ENCODE measurements at places on chromosomes 5 and 9.

DNA sequence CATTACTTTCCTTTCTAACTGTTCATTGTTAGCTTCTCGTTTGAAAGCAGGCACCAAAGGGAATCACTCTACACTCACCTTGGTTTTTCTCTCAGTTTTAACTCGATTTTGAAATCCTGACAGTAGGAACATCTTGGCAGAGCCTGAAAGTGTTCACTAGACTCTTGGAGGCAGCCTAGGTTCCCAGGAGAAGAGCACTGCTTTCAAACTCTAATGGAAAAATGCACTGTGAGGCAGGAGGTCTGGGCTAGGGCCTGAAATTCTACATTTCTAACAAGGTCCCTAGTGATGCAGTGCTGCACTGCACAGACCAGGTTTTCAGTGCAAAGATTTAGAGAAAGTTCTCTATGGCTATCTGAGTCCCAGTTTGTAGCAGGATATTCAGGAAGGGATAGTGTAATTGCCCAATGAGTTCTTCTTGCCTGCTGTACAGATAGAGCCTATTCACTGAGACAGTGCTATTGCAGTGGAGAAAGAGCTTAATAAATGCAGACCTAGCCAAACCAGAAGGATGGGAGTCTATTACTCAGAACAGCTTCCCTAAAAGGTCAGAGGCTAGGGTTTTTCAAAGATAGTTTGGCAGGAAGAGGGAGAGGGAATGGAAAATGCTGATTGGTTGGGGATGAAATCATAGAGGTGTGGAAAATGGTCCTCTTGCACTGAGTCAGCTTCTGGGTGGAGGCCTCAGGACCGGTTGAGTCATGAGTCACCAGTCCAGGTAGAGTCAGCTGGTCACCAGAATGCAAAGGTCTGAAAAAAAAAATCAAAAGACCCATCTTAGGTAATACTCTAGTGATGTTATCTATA, 153.9 kb downstream of the GPBP1 start:
- no peak for DNase-seq

- no peak for DNase-seq
Observed at GRCh38 chr5:139684881-139685749, 37.0 kb downstream of the CXXC5 start.

DNA sequence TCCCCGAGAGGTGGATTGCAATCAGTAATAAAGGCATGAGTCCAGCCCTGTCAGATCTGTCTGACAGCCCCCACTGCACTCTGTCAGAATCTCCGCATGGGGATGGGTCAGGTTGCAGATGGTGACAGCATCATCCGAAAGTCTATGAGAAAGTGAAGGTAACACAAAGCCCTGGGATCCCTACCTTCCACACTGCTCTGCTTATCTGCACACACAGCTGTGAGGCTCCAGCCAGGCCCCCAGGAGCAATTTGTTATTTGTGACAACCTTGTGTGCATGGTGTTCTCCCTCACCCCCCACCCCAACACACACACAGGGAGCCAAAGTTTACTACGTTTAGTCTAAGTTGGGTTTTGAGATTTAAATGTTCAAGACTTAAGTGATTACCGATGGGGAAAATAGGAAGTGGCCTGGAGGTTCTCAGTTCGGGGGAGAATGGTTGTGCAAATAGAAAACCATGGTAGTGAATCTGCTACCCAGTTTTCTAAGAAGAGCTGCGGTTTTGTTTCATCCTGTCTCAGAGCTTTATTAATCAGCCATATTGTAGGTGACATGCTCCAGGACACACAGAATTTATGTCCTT, 92.7 kb downstream of the SV2C start:
- no peak for DNase-seq

DNA sequence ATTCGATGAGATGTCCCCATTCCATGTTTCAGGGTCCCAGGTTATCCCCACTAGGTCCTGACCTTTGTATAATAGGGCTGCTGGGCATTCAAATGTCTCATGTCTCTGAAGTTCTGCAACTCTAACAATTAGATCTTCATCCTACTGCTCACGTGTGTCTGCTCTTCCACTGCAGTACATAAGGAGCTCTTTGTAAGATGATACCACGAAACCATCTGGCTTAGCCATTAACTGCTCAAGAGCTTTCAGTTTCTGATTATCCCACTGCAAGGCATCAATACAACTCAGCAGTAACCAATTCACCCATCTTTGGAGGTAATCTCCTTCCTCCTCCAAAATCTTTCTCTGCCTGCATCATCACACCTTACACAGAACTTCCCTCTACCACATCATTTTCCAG, 49.9 kb upstream of the PPP2CA start:
- DNase-seq: no peak

GRCh38 chr9:89139455-89139854, 39.2 kb downstream of the SHC3 start:
- peak; percentile 54 for DNase-seq

GRCh38 chr9:117409321-117409720, 5.5 kb downstream of the ASTN2 start:
- DNase-seq: no peak

DNA sequence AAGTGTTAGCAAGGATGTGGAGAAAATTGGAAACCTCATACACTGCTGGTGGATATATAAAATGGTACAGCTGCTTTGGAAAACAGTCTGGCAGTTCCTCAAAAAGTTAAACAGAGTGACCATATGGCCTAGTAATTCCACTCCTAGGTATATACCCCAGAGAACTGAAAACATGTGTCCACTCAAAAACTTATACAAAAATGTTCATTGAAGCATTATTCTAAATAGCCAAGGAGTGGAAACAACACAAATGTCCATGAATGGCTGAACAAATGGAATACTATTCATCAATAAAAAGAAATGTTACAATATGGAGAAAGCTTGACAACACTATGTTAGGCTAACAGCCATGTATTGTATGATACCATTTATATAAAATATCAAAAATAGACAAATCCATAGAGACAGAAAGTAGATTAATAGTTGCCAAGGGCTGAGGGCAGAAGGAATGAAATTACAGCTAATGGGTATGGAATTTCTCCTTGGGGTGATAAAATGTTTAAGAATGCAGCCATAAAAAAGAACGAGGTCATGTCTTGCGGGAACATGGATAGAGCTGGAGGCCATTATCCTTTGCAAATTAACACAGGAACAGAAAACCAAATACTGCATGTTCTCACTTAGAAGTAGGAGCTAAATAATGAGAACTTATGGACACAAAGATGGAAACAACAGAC, 33.6 kb upstream of the FBP1 start:
- peak; percentile 79 for DNase-seq

GRCh38 chr5:174724484-174725260, at the start of gene MSX2:
Gene MSX2, plus strand, starts transcription at chr5:174724582. Its CDS starts 78 bp downstream, at chr5:174724660.
- DNase-seq: peak; percentile 85

DNA sequence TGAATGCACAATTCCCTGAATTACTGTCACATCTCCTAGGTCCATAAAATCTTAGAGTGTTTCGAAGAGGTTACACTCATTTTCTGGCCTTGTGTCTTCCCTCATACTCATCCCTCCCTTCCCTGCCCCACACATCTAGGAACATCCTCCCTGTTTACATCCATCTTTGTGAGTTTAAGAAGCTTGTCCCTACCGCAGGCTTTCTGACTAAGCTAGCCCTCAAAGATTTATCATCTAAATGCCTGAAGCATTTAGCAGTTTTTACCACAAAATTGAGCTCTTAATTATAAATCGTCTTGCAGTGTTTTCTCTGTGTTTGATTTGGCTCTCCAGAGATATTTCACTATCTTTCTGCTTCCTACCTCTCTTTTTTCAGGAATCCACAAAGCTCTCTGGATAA, 374.8 kb downstream of the KIAA0825 start:
- peak; percentile 83 for DNase-seq

GRCh38 chr5:168479166-168479565, 7.1 kb upstream of the RARS1 start:
- DNase-seq: no peak

GRCh38 chr9:123658792-123659191, 271.1 kb downstream of the DENND1A start:
- no peak for DNase-seq

GRCh38 chr9:75685062-75685461, 205.4 kb upstream of the PCSK5 start:
- no peak for DNase-seq

- DNase-seq: peak; percentile 69
Observed at GRCh38 chr9:107732781-107733522, 243.4 kb upstream of the KLF4 start.

DNA sequence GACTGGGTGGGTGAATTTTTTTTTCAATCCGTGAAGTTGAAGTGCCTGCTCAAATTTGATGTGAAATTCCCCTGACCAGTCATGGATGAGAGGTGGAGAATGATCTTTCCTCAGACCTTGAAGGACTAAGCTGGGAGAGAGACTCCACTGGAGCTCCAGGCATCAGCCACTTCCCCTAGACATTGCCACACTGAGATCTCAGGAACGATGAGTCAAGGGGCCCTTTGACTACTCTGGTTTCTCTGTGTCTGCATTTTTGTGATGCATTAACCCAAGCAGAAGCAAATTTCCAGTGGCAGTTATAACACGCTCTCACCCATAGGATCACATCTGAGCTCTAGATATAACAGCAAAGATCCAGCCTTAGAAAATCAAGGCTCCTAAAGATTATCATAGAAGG, 171.2 kb upstream of the KIF2A start:
- DNase-seq: peak; percentile 23

- DNase-seq: peak; percentile 31
Observed at GRCh38 chr5:171771856-171772255, 13.8 kb upstream of the SMIM23 start.

- no peak for DNase-seq
Observed at GRCh38 chr5:87116825-87117512, 150.7 kb upstream of the RASA1 start.

DNA sequence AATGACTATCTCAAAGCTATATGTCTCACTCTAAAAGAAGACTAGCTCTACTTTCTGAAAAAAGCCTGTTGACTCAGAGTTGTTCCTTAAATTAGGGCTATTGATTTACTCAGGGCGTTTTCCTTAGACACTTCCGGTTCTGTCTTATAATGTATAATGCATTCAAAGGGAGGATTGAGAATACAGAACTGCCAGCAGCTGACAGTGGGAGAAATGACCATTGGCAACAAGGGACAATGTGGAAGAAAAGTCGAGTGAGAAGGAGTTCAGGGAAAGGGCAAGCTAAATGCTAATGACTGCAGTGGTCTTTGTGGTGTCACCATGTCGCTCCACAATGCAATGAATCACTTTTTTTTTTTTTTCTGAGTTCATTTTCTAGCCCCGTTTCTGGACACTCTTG, 65.7 kb upstream of the ANKH start:
- no peak for DNase-seq

GRCh38 chr5:851553-851952, 767 bp upstream of the ZDHHC11 start:
- DNase-seq: no peak

DNA sequence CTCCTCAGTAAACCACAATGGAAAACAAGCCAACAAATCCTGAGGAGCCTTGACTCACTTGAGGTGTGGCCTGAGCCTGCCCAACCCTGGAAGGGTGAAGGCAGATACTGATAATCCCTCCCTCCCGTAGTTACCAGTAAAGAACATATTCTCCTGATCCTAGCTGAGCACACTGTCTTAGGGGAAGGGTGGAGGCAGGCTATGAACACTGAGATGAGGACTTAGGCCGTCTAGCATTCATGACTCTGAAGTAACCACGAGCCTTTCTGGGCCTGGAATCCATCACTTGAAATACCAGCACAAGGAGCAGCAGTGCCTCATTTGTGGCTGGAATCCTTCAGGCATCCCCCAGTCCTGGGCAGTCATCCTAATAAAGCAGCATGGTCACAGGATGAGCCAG, 124.5 kb upstream of the PRLR start:
- peak; percentile 36 for DNase-seq

DNA sequence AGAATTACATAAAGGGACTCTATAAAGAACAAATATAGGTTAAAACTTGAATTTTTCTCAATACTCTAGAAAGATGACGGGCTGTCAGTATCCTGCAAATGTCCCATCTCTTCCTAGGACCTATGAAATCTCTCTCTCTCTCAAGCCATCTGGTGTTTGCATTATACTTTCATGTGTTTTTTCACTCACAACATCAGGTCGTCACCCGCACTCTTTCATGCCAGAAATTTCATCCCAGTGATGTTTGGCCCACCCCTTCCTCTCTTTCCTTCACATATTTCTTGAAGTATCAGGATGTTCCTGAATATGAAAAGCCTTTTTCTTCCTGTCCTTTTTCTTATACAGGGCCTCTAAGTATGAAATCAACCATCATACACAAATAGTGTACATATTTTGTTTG, 63.3 kb upstream of the GAS1 start:
- no peak for DNase-seq

DNA sequence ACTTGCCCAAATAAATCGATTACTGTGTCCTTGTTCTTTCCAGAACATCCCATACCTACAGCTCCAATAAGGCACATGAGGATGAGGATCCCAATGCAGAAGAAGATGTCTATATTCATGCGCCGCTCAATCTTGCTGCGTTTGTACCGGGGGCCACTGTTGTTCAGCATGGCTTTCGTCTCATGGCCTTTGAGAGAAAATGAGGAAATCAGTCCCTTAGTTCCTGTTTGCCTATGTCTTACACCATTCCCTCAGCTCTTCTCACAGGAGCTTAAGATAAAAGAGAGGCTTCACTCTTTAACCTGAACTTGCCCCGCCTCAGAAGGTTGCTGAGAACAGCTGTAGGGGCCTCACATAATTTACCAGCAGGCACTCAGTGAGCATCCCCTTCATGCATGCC, 211.6 kb downstream of the ATP10B start:
- DNase-seq: no peak

DNA sequence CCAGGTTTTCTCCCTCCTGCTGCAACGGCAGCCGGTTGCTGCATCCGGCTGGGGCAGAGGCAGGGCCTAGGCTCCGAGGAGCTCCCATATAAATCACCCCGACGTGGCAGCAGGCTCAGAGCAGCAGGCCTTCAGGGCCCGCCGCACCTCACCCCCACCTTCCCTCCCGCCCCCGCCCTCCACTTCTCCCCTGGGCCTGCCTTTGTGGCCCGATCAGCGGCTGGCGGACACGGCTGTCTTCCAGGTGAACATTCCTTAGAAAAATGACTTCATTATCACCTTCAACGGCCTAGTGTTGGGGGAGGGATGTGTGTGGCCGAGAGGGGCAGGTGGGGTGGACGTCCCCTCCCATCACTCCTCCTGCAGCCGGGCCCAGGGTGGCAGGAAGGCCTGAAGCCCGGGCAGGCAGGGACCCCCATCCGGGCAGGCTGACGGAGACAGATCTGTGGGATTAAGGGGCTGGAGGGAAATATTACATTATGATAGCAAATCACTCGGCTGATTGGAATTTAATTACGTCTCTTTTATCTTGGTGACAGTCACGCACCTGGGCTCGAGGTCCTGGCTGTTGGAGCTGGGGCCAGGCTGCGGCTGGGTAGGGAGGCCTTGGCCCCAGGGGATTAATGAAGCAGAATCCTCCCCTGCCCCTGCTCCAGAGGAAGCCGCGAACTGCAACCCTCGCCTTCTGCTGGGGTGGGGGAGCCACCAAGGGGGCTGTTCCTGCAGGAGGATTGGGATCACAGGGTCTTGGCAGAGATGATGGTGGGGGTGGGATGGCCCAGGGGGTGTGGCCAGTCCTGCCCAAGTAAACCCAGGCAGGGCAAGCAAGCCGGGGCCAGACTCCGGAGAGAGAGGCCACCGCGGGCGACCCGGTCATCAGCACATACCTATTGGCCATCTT, 38.4 kb upstream of the RXRA start:
- no peak for DNase-seq
